ENCODE measurements at places on chromosomes 6 and 20. TPM values are rescaled to one million over a fixed set of nuclear protein-coding genes. Genes with fewer than 3 reads are reported as not detected.

GRCh38 chr6:144008120-144008811 lies at the start of gene PLAGL1:
PLAGL1 (minus strand) TSS chr6:144008259; CDS start chr6:143948136, 60,123 bp downstream.
- peak within 1 kb of the TSS; percentile 56 for H3K4me3 ChIP-seq
- H3K27me3 ChIP-seq: peaks cover 6% of the 10 kb centered on the region
- H3K36me3 ChIP-seq: no peaks in the 10 kb centered on the region
- peak within 1 kb of the TSS; percentile 54 for H3K27ac ChIP-seq
- no peak for DNase-seq

DNA sequence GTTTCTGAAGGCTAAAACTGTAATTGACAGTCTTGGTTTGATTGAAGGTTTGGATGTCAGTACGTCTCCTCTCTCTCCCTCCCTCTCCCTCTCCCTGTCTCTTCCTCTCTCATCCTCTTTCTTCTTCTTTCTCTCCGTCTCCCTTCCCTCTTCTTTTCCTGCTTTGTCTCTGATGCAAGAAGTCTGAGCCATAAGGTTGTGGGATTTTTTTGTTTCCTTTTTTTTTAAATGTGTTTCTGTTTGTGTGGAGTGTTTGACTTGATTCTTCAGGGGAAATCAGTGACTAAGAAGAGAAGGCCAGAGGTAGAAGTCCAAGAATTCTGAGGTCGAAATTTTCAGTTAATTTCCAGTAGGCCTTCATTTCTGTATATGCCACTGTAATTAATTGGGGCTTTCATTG lies 111.9 kb downstream of the FOXO3 start:
- no peaks in the 10 kb centered on the region for H3K36me3 ChIP-seq
- no peak for DNase-seq
- H3K27me3 ChIP-seq: no peaks in the 10 kb centered on the region

GRCh38 chr6:38509713-38510112 lies 130.0 kb downstream of the BTBD9 start:
- H3K27me3 ChIP-seq: no peaks in the 10 kb centered on the region
- no peak overlapping the region for H3K4me3 ChIP-seq
- no peaks in the 10 kb centered on the region for H3K4me1 ChIP-seq
- no peak for DNase-seq

- no peak for DNase-seq
- no peaks in the 10 kb centered on the region for H3K27me3 ChIP-seq
- H3K4me3 ChIP-seq: no peak overlapping the region
- H3K36me3 ChIP-seq: no peaks in the 10 kb centered on the region
- no peak overlapping the region for H3K27ac ChIP-seq
Measured at GRCh38 chr20:21026951-21027350, 79.2 kb downstream of the LINC00237 start.

DNA sequence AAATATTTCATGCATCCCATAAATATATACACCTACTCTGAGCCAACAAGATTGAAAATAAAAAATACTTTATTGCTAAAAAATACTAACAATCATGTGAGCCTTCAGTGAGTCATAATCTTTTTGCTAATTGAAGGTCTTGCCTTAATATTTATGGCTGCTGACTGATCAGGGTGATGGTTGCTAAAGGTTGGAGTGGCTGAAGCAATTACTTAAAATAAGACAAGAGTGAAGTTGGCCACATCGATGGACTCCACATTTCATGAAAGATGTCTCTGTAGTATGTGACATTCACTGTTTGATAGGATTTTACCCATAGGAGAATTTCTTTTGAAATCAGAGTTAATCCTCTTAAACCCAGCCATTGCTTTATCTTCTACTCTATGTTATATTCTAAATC lies 11.1 kb downstream of the TRDN start:
- no peak overlapping the region for H3K27ac ChIP-seq
- no peaks in the 10 kb centered on the region for H3K27me3 ChIP-seq
- DNase-seq: no peak
- H3K36me3 ChIP-seq: no peaks in the 10 kb centered on the region

DNA sequence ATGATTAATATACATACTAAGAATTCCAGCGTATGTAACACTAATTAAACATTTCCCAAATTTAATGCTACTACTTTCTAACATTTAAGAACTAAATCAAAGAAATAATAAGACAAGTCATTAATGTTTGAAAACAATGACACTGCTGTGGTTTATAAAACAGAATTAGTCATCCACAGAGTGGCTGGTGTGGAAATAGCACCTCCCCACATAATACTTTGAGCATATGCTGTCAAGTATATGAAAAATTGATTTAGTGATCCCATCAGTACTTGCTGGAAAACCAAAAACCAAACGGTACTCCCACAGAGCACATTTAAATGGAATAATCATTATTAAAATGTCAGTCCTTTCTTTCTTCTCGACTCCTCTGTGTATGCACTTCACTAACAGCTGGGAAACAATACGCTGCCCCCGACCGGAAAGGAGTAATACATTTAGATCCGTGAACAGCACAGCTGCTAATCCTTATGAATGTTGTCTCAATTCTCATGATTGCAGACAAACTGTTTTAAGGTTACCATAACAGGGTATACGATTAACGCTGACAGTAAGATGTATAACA lies 78.4 kb downstream of the PREP start:
- no peak overlapping the region for H3K4me3 ChIP-seq
- H3K27ac ChIP-seq: no peak overlapping the region
- no peak for DNase-seq

Gene SSTR4
- total RNA-seq: not detected

Gene DNAH8
- total RNA-seq: not detected

Data from Panc1 (cell line).